A549 treated with CpdA at 1 μM for 4 hours (cell line): ENCODE measurements at places on chromosomes 5 and 9. TPM values are rescaled to one million over a fixed set of nuclear protein-coding genes. Genes with fewer than 3 reads are reported as not detected.

CFAP90 gene
- total RNA-seq, result 0.10 to 0.59 TPM (median 0.51 TPM) in 5 replicates

UCK1 gene
- 18.4 to 25.5 TPM (median 22.3 TPM) in 5 replicates for total RNA-seq

FOXD4 gene
- 0.29 to 0.59 TPM (median 0.53 TPM) in 5 replicates for total RNA-seq

GPX8 gene
- total RNA-seq, result 38.0 to 48.1 TPM (median 38.8 TPM) in 5 replicates

DHX29 gene
- total RNA-seq, result 21.1 to 26.6 TPM (median 23.5 TPM) in 5 replicates

SUSD1 gene
- total RNA-seq, result 12.2 to 16.7 TPM (median 13.4 TPM) in 5 replicates

GDA gene
- total RNA-seq, result 1.1 to 1.7 TPM (median 1.2 TPM) in 5 replicates

LVRN gene
- 0.05 to 0.17 TPM (median 0.17 TPM) in 3 of 5 replicates, not detected in the others for total RNA-seq

MTX3 gene
- 4.9 to 7.2 TPM (median 5.3 TPM) in 5 replicates for total RNA-seq

PCDHGB3 gene
- 0.15 to 0.35 TPM (median 0.20 TPM) in 5 replicates for total RNA-seq

PCDHA10 gene
- total RNA-seq, result 0.01 to 0.02 TPM in 2 of 5 replicates, not detected in the others

OR1J4 gene
- total RNA-seq, result 0.13 to 0.24 TPM in 2 of 5 replicates, not detected in the others

PLPP7 gene
- 0.05 TPM in 1 of 5 replicates, not detected in the others for total RNA-seq

ZNF608 gene
- 0.33 to 0.44 TPM (median 0.37 TPM) in 5 replicates for total RNA-seq

CER1 gene
- total RNA-seq, result not detected in 5 replicates

GPR151 gene
- not detected in 5 replicates for total RNA-seq

SEMA6A gene
- total RNA-seq, result 0.07 to 0.21 TPM (median 0.13 TPM) in 5 replicates

IL4 gene
- total RNA-seq, result not detected in 5 replicates

SNCAIP gene
- 0.05 TPM in 1 of 5 replicates, not detected in the others for total RNA-seq

OR13F1 gene
- not detected in 5 replicates for total RNA-seq

LIFR gene
- 4.9 to 7.4 TPM (median 5.6 TPM) in 5 replicates for total RNA-seq

PCDHB11 gene
- total RNA-seq, result 0.06 to 0.14 TPM (median 0.09 TPM) in 5 replicates

SLC9A3 gene
- 2.1 to 2.5 TPM (median 2.4 TPM) in 5 replicates for total RNA-seq

AQP7 gene
- 0.19 to 0.49 TPM (median 0.24 TPM) in 5 replicates for total RNA-seq

LHX6 gene
- 0.22 to 0.45 TPM (median 0.27 TPM) in 5 replicates for total RNA-seq

MAMDC2 gene
- total RNA-seq, result 0.17 to 0.38 TPM (median 0.25 TPM) in 5 replicates

SLC2A6 gene
- 16.2 to 24.6 TPM (median 21.2 TPM) in 5 replicates for total RNA-seq

TNFSF15 gene
- total RNA-seq, result 0.26 to 0.41 TPM (median 0.37 TPM) in 5 replicates

LCN6 gene
- not detected in 5 replicates for total RNA-seq
